ENCODE measurements at places on chromosomes 13 and 19. TPM values are rescaled to one million over a fixed set of nuclear protein-coding genes. Genes with fewer than 3 reads are reported as not detected.

TJP3 gene
- 15.3 TPM for total RNA-seq

PKN1 gene
- 141 TPM for total RNA-seq

TGFBR3L gene
- total RNA-seq, result 1.5 TPM

FCAR gene
- total RNA-seq, result not detected

ZFR2 gene
- 16.4 TPM for total RNA-seq

PGLYRP1 gene
- not detected for total RNA-seq

IZUMO2 gene
- total RNA-seq, result not detected

RNF113B gene
- not detected for total RNA-seq

LILRA5 gene
- not detected for total RNA-seq

SPIB gene
- 0.11 TPM for total RNA-seq

GJB6 gene
- not detected for total RNA-seq

ZBTB45 gene
- 17.8 TPM for total RNA-seq

PSG7 gene
- total RNA-seq, result not detected

ZNF560 gene
- total RNA-seq, result not detected

TYROBP gene
- not detected for total RNA-seq

TMEM38A gene
- total RNA-seq, result 6.8 TPM

IGFL1 gene
- not detected for total RNA-seq

ZBTB32 gene
- total RNA-seq, result not detected

PIP5K1C gene
- 51.5 TPM for total RNA-seq

GNA15 gene
- not detected for total RNA-seq

TMTC4 gene
- total RNA-seq, result 30.3 TPM

ATP11A gene
- 117 TPM for total RNA-seq

EMC10 gene
- 119 TPM for total RNA-seq

SHC2 gene
- total RNA-seq, result 56.5 TPM

CASP14 gene
- not detected for total RNA-seq

PGLYRP2 gene
- total RNA-seq, result not detected

UBE2L5 gene
- not detected for total RNA-seq

PCCA gene
- total RNA-seq, result 60.2 TPM

VSTM1 gene
- total RNA-seq, result not detected

ZNF829 gene
- total RNA-seq, result 0.70 TPM

PLIN4 gene
- 0.50 TPM for total RNA-seq

NMRK2 gene
- 23.6 TPM for total RNA-seq

SIX5 gene
- total RNA-seq, result 46.4 TPM

KISS1R gene
- total RNA-seq, result 0.73 TPM

PLPP2 gene
- 30.7 TPM for total RNA-seq

CD177 gene
- total RNA-seq, result 3.0 TPM

HCN2 gene
- total RNA-seq, result 0.15 TPM

IFNL1 gene
- not detected for total RNA-seq

KCTD4 gene
- not detected for total RNA-seq

MUC16 gene
- total RNA-seq, result 0.11 TPM

PALM3 gene
- 4.5 TPM for total RNA-seq

ZNF382 gene
- 13.2 TPM for total RNA-seq

IGFL3 gene
- 0.38 TPM for total RNA-seq

ACP7 gene
- total RNA-seq, result not detected

ZNF649 gene
- 69.3 TPM for total RNA-seq

SPHK2 gene
- total RNA-seq, result 114 TPM
